ENCODE measurements at places on chromosomes 3 and 15.
A peak's percentile ranks its signal among the peaks of the same experiment; 100 is the strongest.

- peak; percentile 5 for DNase-seq
These were observed 27.0 kb upstream of the MUC4 start for GRCh38 chr3:195838714-195839113.

- DNase-seq, result no peak
These were observed 88.2 kb downstream of the FAM43A start for GRCh38 chr3:194773771-194774455.

DNA sequence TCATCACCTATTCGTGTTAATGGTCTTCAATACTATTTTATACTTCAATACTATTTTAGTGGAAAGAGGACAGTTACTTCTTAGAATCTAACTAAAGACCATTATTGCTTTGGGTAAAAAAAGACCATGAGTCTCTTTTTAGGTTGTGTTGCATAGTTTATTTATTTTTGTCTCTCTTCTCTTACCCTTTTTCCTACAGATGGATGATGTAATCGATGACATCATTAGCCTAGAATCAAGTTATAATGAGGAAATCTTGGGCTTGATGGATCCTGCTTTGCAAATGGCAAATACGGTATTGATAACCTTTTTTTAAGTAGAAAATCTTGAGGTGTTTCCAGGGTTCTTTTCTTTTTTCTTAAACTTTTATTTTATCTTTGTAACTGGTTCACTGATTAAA lies 58.5 kb upstream of the SAMMSON start:
- no peak for DNase-seq

GRCh38 chr3:46462111-46462510 lies 2.6 kb downstream of the LTF start:
- DNase-seq, result peak; percentile 89

DNA sequence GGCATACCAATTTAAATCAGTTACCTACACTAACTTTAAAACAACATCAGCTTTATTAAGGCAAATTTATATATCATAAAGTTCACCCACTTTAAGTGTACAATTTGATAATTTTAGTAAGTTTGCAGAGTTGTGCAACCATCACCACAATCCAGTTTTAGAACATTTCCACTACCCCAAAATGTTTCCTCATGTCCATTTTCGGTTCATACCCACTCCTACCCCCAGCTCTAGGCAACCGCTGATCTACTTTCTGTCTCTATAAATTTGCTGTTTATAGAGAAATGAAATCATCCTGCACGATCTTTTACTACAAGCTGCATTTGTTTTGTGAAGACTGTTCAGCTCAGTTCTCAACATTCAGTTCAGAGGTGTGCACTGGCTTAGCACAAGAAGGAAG lies 31.5 kb upstream of the FAM81A start:
- DNase-seq, result peak; percentile 94

GRCh38 chr15:101067660-101068522 lies 148.7 kb downstream of the LRRK1 start:
- DNase-seq, result no peak

DNA sequence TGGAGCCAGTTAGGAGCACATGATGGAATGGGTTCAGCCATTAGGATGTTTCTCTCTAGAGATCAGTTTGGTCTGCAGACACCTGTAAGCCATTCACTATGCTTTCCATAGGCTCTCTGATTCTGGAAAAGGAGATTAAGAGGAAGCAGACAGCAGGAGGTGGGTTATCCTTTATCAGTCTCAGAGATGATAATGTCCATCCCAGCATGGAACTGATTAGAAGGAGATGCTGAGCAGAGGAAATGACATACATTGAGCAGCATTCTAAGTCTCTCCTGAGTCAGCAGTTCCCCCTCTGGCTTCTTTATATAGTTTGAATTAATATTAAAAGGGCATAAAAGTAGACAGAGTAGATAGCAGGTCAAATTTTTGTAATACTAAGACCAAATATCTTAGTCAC lies 591.1 kb downstream of the GBE1 start:
- no peak for DNase-seq

- DNase-seq, result peak; percentile 39
These were observed 348.6 kb downstream of the PLCL2 start for GRCh38 chr3:17233398-17233800.

- peak; percentile 85 for DNase-seq
These were observed 242.3 kb downstream of the FHIT start for GRCh38 chr3:61008998-61009380.

DNA sequence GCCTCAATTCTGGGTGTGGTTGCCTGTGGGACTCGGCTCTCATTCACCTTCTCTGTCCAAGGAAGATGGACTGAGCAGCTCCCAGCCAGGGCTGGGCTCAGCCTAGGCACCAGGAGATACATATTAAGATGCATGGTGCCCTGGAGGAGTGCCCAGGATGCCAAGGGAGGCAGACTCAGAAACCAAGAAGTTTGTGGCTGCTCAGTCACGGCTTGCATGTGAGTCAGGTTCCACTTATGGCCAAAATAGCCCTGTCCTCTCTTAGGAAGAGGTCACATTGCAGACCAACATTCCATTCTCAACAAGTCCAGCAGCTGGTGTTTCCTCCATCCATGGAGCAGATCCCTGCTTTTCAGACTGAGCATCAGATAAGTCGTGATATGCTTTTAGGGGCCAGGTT lies 21.8 kb downstream of the CDCP1 start:
- peak; percentile 22 for DNase-seq
